ENCODE measurements at places on chromosomes 12 and 14.

GRCh38 chr12:50129290-50129689 lies 17.3 kb downstream of the COX14 start:
- DNase-seq, result no peak

- DNase-seq, result no peak
Measured at GRCh38 chr12:1126091-1126490, 135.1 kb downstream of the ERC1 start.

DNA sequence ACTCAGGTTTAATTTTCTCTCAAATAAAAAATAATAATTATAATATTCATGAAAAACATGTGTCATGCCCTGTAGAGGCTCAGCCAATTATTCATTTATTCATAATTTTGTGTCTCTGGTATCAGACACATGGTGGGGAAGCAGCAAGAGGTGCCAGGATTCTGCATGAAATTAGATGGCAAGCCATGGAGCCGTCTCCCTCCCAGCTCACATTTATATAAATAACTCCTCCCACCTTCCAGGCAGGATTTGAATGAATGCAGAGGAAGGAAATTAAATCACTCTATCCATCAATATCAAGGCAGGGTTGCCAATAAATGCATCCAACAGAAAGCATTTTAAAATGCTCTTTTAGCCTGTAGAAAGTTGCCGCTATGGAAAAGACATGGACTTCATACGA lies 98.1 kb downstream of the PTPRR start:
- no peak for DNase-seq

DNA sequence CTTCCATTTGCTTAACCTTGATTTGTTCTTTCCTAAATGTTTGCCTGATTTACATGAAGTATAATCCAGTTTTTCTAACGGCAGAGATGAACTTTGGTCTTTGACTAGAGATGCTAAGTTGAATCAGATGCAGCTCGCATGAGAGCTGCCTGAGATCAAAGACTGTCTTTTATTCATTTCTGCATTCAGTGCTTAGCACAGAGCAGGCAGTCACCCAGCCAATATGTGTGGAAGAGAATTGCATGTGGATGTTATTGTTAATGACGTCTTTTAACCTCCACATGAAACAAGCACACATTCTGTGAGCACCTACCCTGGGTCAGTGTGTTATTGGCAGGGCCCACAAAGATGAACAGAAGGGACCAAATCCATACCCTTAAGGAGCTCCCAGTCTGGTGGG lies 99.2 kb downstream of the SLC5A8 start:
- no peak for DNase-seq

DNA sequence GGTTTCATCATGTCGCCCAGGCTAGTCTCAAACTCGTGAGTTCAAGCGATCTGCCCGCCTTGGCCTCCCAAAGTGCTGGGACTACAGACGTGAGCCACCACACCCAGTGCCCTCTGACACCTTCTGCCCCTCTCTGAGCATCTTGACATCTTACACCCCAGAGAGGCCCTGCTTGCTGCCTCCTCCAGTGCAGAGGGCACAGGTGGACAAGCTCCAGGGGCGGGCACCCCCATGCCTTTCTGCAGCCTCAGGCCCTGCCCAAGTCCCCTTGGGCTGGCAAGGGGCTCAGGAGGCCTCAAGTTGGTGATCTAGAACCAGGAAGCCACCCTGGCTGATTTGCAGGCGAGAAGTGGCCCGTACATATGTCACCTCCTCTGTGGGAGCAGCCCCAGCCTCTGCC lies 11.2 kb upstream of the SH2B3 start:
- no peak for DNase-seq

DNA sequence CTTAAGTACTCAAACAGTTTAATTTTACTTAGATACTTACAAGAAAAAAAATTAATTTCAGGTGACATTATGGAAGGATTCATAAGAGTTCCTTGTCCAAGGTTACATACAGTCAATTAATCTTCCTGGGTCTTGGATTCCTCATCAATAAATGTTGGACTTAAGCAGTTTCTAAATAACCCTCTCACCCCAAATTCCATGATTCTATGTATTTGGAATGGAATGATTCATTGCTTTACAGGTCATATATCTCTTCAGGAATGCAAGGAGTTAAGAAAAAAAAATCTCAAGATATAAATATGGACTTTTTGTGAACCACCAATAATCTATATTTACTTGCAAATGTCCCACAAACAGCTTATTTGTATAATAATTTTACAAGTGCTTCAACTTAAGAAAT lies 84.2 kb upstream of the BMP4 start:
- no peak for DNase-seq

DNA sequence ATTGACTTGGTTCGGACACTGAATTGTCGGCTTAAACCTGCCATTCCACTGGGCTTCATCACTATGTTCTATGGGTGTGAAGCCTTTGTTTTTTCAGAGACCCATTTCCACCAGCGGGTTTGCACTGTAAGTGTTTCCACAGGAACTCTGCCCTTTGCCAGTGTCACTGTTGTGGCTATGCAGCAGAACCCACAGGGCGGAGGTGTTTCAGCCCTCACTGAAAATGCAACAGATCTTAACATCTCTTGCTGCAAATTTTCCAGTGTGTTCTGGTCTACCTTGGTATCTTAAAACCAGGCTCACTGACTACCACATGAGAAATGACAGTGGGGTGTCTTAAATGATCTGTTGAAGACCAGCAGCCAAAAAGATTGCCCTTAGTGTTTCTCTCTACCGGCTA lies 21.1 kb downstream of the PRKCH start:
- DNase-seq, result peak; percentile 79

- peak; percentile 62 for DNase-seq
Measured at GRCh38 chr12:121033625-121034349, 5.3 kb downstream of the OASL start.

GRCh38 chr14:71524320-71524982 lies 407.8 kb upstream of the RGS6 start:
- no peak for DNase-seq

- DNase-seq, result no peak
Measured at GRCh38 chr14:94560751-94561655, at the start of gene SERPINA4. SERPINA4 (plus strand) TSS chr14:94561442; CDS start chr14:94563483, 2,041 bp downstream.

DNA sequence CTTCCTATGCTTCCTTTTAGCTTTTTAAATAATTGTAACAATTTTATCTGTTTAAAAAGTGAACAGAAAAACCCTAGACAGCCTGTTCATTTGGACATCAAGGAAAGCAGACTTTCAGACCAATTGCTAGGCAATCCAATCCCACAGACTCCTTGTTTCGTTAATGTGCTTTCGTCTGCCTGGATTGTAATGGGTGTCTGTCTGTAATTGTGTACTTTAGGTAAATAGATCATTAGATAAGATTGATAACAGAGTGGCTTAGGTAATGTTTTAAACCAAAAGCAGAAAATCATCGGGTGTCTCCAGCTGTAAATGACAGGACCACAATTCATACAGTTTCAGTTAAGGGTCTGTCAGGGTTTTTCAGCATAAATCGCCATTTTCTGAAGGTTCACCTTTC lies 19.6 kb downstream of the CCDC60 start:
- DNase-seq, result no peak

GRCh38 chr14:91888641-91889476 lies 21.5 kb upstream of the TC2N start:
- DNase-seq, result no peak

DNA sequence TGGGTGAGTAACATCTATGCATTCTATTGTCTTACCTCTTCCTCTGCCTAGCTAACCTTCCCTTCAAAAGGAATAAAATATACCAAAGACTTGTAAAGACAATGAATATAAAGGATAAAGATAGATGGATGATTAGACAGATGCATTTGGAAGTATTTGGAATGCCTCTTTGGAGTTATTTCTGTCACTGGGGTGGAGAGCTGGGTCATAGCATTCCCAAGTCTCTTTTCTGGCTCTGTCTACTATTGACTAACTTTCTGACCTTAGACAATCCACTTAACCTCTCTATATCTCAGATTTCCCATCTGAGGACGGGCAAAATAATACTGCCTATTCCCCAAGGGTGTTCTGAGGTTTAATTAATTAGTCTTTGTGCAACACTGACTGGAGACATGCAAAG lies 517.4 kb downstream of the DIO2 start:
- no peak for DNase-seq

GRCh38 chr14:22380571-22381407 lies 208.2 kb downstream of the DAD1 start:
- DNase-seq, result no peak

GRCh38 chr12:99454539-99455172 lies 192.9 kb upstream of the GARIN6 start:
- DNase-seq, result no peak

GRCh38 chr12:93091886-93092648 lies 163.0 kb upstream of the EEA1 start:
- no peak for DNase-seq

DNA sequence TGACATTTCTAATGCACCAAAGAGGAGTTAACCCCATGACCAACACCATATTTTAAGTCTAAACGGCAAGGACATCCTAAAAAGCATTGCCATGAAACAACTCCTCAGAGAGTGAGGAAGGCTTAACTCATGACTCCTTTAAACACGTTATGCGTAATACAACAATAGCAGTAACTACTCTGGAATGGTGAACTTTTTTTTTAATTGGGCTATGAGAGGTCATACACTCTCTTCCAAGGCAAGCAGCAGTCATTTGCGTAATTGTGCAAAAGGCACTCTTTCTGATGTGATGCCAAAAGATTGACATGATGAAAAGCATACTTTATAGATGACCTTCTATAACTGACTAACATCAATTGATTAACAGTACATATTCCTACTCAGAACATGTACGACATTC lies 39.4 kb downstream of the RHOJ start:
- no peak for DNase-seq

- peak; percentile 5 for DNase-seq
Measured at GRCh38 chr12:51482929-51483697, 58.5 kb downstream of the SLC4A8 start.

DNA sequence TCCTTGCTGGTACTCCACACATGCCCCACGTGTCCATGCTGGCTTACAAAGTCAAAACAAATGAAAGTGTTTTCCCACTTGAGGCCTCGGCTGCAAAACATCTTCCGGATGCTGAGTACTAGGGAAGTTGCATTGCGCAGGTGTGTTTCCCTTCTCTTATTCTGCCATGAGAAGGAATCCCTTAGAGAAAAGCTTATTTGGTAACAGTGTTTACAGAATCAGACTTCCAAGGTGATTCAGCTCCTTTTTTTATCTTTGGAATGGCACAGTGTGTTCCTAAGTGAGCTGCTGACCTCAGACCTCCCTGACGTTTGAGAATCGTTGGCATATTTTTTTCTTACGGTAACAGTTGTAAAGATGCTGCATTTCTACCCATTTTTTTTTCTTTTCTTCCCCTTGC lies 211.3 kb downstream of the ESR2 start:
- no peak for DNase-seq

- DNase-seq, result no peak
Measured at GRCh38 chr12:124746649-124747425, 116.8 kb downstream of the SCARB1 start.

- no peak for DNase-seq
Measured at GRCh38 chr14:103802356-103802755, 45.0 kb downstream of the PPP1R13B start.

GRCh38 chr12:76590131-76590530 lies 30.6 kb upstream of the OSBPL8 start:
- DNase-seq, result no peak

DNA sequence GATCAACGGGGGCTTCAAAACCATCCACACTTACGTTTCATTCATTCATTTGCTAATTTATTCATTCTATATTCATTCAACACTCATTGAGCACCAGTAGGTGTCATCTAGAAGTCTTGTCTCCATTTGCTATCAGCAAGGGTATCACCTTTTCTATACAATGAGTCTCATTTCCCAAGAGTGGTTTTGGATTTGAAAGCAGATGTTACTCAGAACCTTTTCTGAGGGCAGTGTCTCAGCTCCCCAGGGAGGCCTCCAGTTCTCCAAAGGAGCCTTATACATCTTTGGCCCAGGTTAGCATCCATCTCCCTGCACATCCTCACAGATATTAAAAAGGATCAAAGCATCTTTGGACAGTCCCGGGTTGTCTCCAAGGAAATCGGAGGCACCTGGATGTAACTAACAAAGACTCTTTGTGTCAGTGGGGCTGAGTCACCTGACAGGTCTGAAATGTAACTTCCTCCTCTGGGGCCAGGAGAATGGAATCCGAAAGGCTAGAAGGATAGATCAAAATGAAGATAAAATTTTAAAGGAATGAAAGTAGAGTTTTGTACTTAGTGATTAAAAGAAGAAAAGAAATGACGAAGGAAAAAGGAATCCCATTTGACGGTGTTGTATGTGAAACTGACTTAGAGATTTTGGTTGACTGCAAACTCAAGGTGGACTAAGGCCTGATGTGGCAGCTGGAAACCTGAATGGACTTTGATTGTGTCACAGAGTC lies 103.0 kb downstream of the VCPKMT start:
- no peak for DNase-seq

DNA sequence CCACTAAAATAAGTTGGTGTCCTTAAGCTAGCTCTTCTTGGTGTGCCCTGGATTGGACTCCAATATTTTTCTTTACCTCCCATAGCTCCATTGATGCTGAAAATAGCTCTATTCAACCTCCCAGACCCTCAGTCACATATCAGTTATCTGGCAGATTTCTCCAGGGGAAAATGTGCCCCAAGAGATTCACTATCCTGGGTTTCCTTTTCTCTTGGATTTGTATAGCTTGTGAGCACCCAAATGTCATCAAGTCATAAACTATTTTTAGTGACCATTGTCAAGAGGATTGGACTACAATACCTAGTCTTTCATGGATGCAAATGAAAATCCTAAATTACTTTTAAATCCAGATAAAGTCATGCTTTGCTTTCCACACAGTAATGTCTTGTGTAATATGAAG lies 339.6 kb upstream of the FOXG1 start:
- no peak for DNase-seq

GRCh38 chr12:61272441-61272840 lies 987.8 kb upstream of the USP15 start:
- no peak for DNase-seq

- no peak for DNase-seq
Measured at GRCh38 chr14:80587096-80587724, 354.3 kb downstream of the CEP128 start.

DNA sequence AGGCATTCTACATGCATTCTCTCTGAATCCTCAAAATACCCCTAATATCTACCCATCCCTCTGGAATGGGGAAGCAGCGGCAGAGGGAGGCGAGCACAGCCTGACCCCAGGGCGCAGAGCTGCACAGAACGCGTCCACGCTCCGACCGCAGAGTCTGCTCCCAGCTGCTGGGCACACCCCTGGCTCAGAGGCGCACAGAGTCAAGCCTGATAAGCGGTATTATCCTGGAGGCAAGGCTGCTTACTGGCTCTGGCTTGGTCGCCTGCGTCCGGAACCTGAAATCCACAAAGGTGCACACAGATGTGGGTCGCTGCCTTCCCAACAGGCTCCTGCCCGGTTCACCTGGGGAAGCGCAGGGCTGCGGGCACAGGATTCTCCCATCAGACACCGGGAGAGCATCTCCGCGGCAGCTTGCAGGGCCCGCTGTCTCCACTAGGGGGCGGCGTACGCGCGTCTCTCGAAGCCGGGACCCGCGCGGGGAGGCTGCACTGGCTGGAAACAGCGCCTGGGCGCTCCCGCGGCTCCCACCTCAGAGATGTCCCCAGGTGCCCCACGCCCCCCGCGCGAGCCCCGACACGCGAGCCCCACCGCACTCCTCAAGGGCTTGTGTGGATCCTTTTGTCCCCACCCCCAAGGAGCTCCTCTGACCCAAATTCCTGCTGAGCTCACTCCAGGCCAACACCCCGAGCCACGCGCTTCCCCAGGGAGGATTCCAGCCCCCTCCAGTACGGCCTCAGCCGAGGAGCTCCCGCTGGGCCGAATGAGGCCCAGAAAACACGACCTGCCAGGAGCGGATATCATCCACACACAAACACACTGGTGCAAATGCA lies 120.1 kb upstream of the FZD10 start:
- DNase-seq, result no peak
